Naive B cell (primary cell): ENCODE measurements at places on chromosomes 1 and 21. TPM values are rescaled to one million over a fixed set of nuclear protein-coding genes. Genes with fewer than 3 reads are reported as not detected.

DNA sequence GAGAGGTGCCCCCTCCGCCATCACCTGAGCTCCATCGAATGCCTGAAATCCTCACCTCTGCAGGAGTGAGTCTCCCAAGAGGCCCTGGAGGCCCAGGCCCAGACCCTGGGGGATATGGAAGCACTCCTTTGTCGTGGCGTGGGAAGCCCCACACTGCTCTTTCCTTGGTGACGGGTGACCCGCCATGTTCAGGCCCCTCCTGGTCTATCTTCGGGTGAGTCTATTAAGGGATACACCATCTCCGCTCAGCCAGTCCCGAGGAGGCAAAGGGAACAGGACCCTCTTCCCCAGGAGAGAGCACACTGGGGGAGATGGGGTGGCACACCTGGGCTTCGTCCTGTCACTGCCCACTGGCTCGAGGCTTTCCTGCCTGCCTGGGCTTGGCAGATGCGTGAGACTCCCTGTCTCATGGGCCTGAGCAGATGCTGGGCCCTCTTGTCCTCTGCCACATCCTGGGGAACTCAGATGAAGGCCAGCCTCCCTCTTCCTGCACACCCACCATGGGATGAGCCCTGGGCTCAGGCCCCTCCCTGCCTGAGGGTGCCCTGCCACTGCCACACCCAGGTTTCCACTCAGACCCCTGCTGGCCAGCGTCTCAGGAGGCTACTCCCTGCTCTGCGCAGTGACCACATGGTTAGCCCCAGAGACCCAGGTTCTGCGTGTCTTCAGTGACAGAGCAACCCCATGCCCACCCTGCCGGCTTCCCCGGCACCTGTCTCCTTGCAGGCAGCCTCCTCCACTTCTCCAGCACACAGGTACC lies 3.8 kb upstream of the NPHP4 start:
- H3K4me1 ChIP-seq: peaks cover 52% of the 10 kb centered on the region
- no peaks in the 10 kb centered on the region for H3K27me3 ChIP-seq
- H3K27ac ChIP-seq: peak overlapping the region; percentile 76
- no peak for DNase-seq

The RAB3B gene
- polyA plus RNA-seq: not detected

The ST6GALNAC3 gene
- 10.7 TPM for polyA plus RNA-seq

The HAPLN2 gene
- polyA plus RNA-seq: not detected

GRCh38 chr1:20367626-20368025 lies 77.0 kb downstream of the VWA5B1 start:
- DNase-seq: no peak
- H3K4me3 ChIP-seq: no peak overlapping the region
- H3K27me3 ChIP-seq: peaks cover 43% of the 10 kb centered on the region
- peaks cover 7% of the 10 kb centered on the region for H3K4me1 ChIP-seq
- peaks cover 4% of the 10 kb centered on the region for H3K36me3 ChIP-seq
- no peak overlapping the region for H3K27ac ChIP-seq

- DNase-seq: no peak
- no peaks in the 10 kb centered on the region for H3K36me3 ChIP-seq
- no peak overlapping the region for H3K4me3 ChIP-seq
Measured at GRCh38 chr1:171868217-171868803, 27.0 kb downstream of the DNM3 start.

The SLAMF7 gene
- not detected for polyA plus RNA-seq

GRCh38 chr21:43936247-43936967 lies 71.4 kb downstream of the AGPAT3 start:
- no peak for DNase-seq
- peaks cover 52% of the 10 kb centered on the region for H3K4me1 ChIP-seq
- H3K36me3 ChIP-seq: no peaks in the 10 kb centered on the region
- no peak overlapping the region for H3K4me3 ChIP-seq

- peaks cover 24% of the 10 kb centered on the region for H3K27me3 ChIP-seq
- DNase-seq: no peak
- H3K4me3 ChIP-seq: no peak overlapping the region
- H3K27ac ChIP-seq: no peak overlapping the region
Measured at GRCh38 chr1:208336137-208336518, 91.9 kb upstream of the PLXNA2 start.

DNA sequence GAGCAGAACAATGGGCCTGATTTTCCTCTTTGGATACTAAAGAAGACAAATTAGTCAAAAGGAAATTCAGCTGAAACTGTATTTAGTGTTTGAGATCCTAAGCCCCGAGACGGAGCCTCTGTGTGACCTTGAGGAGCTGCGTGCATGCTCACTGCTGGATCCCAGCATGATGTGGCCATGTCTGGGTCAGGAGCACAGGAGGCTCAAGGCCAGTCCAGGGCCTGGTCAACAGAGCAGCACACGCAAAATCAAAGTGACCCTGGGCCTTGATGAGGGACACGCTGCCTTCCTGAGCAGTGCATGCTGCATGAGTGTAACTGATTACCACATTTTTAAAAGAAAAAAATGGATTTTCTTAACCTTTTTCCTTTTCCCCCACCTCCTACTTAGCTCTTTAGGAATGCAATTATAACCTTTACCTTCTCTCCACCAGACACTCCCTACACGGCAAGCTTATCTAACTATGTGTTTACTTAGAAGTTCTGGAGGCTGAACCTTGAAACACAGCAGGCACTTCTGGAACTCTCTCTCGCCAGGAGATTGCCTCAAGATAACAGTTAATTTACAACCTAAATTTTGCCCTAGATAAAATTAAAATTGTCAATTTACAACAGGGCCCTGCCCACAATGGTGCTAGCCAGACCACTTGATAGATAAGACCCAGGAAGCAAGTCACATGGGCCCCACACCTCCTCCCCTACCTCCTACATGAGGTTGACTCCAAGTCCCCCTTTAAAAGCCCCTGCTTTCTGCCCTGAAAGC lies 144.6 kb downstream of the LRIG2 start:
- no peak for DNase-seq
- H3K27me3 ChIP-seq: peaks cover 21% of the 10 kb centered on the region
- H3K4me3 ChIP-seq: no peak overlapping the region
- H3K27ac ChIP-seq: no peak overlapping the region
- H3K4me1 ChIP-seq: no peaks in the 10 kb centered on the region

- H3K36me3 ChIP-seq: no peaks in the 10 kb centered on the region
- DNase-seq: no peak
- H3K4me1 ChIP-seq: no peaks in the 10 kb centered on the region
- no peak overlapping the region for H3K4me3 ChIP-seq
- no peaks in the 10 kb centered on the region for H3K27me3 ChIP-seq
Measured at GRCh38 chr1:190679983-190680382, 202.3 kb upstream of the BRINP3 start.

- peaks cover 4% of the 10 kb centered on the region for H3K36me3 ChIP-seq
- no peak overlapping the region for H3K4me3 ChIP-seq
- H3K27ac ChIP-seq: no peak overlapping the region
- H3K27me3 ChIP-seq: no peaks in the 10 kb centered on the region
Measured at GRCh38 chr1:25805863-25806225, 5.9 kb downstream of the SELENON start.

DNA sequence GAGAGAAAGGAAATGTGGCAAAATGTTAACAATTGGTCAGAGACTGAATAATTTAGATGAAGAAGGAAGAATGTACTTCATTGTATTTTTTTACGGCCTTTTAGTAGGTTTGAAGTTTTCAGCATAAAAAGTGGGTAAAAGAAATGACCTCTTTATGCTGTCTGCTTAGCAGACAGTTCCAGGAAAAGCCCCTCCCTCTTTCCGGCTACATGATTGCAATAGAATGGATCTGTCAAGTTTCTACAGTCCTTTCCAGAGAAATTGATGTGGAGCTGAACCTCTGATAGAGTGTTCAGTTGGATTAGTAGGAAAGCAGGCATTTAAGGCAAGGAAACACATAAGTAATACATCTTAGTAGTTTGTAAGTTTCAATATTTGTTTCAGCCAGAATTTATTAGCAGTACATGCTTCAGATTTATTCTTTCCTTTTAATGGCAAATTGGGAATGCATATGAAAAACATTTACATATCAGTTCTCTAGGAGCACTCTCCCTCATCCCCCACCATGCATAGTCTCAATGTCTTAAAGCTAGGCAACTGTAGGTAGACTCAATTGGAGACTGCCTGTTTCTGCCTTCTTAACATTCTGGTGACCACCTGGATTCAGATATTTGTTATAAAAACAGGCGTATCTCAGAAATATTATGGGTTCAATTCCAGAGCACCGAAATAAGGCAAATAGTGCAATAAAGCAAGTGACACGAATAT lies 36.4 kb downstream of the HS2ST1 start:
- H3K27me3 ChIP-seq: no peaks in the 10 kb centered on the region
- H3K36me3 ChIP-seq: no peaks in the 10 kb centered on the region
- DNase-seq: no peak
- H3K4me1 ChIP-seq: peaks cover 47% of the 10 kb centered on the region

DNA sequence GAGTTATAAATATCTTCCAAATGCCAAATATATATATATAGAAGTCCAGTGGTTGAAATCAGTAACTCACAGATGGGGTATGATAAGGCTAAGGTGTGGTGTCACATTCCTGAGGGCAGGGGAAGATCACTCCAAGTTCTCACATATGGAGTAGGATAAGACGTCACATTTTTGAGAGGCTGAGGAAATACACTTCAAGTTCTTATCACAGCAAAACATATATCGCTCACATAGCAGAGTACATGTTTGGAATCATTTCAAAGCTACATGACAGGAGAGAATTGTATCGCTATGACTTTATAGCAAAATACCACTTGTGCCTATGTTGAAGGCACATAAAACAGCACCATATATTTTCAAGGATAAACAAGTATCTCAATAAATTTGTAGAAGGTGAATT lies 55.1 kb downstream of the RBM11 start:
- H3K27ac ChIP-seq: no peak overlapping the region
- H3K36me3 ChIP-seq: no peaks in the 10 kb centered on the region
- no peaks in the 10 kb centered on the region for H3K4me1 ChIP-seq
- no peak for DNase-seq
- H3K27me3 ChIP-seq: peaks cover 49% of the 10 kb centered on the region

The NUCKS1 gene
- 17.6 TPM for polyA plus RNA-seq

- peak overlapping the region; percentile 78 for H3K4me3 ChIP-seq
- no peak for DNase-seq
- H3K27ac ChIP-seq: peak overlapping the region; percentile 69
- H3K36me3 ChIP-seq: no peaks in the 10 kb centered on the region
Measured at GRCh38 chr1:27438621-27439061, 46.2 kb downstream of the GPR3 start.

- H3K4me1 ChIP-seq: peaks cover 22% of the 10 kb centered on the region
- DNase-seq: no peak
- peak overlapping the region; percentile 55 for H3K27ac ChIP-seq
- no peaks in the 10 kb centered on the region for H3K36me3 ChIP-seq
Measured at GRCh38 chr1:8669606-8670335, 147.7 kb downstream of the RERE start.

GRCh38 chr21:23522751-23523150 lies 2084.5 kb downstream of the MRPL39 start:
- H3K27ac ChIP-seq: no peak overlapping the region
- peaks cover 6% of the 10 kb centered on the region for H3K27me3 ChIP-seq
- no peaks in the 10 kb centered on the region for H3K4me1 ChIP-seq
- H3K36me3 ChIP-seq: no peaks in the 10 kb centered on the region
- no peak overlapping the region for H3K4me3 ChIP-seq

The CCDC181 gene
- polyA plus RNA-seq: not detected

DNA sequence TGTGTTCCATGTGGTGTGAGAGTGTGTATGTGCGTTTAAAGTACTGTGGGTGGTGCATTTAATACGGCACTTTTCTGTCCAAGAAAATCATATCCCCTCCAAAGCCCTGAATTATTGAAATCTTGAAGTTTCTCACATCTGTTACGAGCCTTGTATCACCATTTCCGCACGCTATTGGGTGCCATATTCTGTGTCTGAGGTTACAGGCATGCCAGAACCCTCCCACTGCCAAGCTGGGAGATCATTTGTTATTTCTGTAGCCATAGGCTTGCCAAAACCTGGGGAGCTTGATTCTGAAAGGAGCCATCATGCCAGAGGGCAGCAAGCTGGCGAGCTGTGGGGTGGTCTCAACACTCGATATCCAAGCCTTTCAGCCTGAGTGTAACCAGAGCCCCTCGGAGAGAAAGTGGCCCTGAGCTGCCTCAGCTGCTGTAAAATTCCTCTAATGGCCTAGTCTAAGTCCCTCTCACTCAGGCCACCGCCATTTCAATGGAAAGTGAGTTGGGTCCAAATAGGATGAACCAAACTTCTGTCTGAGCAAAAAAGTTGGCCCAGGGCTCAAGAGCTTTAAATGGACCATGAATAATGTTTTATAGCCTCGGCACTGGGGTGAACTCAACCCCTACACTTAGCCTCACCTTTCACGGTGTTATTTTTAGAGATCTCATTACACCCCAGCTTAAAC lies 298.4 kb upstream of the DUSP10 start:
- no peak for DNase-seq
- H3K27ac ChIP-seq: no peak overlapping the region
- no peak overlapping the region for H3K4me3 ChIP-seq
- H3K27me3 ChIP-seq: peaks cover 9% of the 10 kb centered on the region
- no peaks in the 10 kb centered on the region for H3K36me3 ChIP-seq
- H3K4me1 ChIP-seq: no peaks in the 10 kb centered on the region

GRCh38 chr1:244802041-244802440 lies 33.4 kb upstream of the COX20 start:
- no peaks in the 10 kb centered on the region for H3K36me3 ChIP-seq
- H3K4me3 ChIP-seq: no peak overlapping the region
- no peak overlapping the region for H3K27ac ChIP-seq
- no peak for DNase-seq
- peaks cover 6% of the 10 kb centered on the region for H3K4me1 ChIP-seq

DNA sequence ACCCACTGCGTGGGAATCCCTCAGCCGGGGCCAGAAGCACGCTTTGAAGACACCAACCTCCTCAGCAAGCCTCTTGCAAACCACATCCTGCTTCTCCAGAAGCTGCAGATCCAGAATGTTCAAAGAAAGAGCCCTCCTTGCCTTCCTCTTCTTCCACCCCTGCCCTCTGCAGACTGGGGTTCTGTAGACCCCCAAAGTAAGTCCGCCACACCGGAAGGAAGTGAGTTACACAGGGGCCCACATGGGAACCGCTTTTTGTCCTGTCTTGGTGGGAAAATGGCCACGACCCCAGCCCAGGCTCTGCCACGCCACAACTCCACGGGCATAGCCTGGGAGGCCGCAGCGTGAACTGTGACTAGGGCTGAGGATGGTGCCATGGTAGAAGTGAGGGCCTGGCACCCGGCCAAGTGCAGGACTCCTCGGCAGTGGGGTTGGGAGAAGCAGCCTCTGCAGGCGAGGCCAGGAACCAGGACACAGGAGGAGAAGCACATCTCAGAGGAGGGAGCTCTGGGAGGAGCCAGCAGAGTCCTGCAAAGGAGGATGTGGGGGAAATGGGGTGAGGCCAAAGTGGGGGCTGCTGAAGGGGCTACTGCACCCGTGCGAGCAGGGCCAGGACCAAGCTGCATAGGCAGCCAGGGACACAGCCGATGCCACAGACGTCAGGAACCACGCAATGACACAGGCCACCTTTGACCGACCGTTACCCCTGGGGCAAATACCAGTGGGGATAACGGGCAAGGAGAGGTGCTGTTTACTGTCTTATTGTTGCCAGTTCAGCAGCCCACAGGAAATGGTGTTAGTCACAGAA lies 30.9 kb downstream of the PDE9A start:
- H3K36me3 ChIP-seq: no peaks in the 10 kb centered on the region
- peaks cover 21% of the 10 kb centered on the region for H3K27me3 ChIP-seq
- H3K27ac ChIP-seq: no peak overlapping the region
- peak overlapping the region; percentile 12 for H3K4me3 ChIP-seq
- H3K4me1 ChIP-seq: peaks cover 7% of the 10 kb centered on the region
- peak; percentile 42 for DNase-seq
